ENCODE measurements at places on chromosomes 5 and 9. TPM values are rescaled to one million over a fixed set of nuclear protein-coding genes. Genes with fewer than 3 reads are reported as not detected.

- H3K4me1 ChIP-seq: no peaks in the 10 kb centered on the region
- no peak overlapping the region for H3K27ac ChIP-seq
- H3K4me3 ChIP-seq: no peak overlapping the region
- H3K27me3 ChIP-seq: no peaks in the 10 kb centered on the region
Measured at GRCh38 chr9:88251903-88252302, 113.6 kb upstream of the SPATA31C2 start.

GRCh38 chr9:113741886-113742854 is 133.9 kb upstream of the ZNF618 start:
- H3K36me3 ChIP-seq: no peaks in the 10 kb centered on the region
- H3K27me3 ChIP-seq: no peaks in the 10 kb centered on the region
- H3K4me1 ChIP-seq: peaks cover 3% of the 10 kb centered on the region
- H3K4me3 ChIP-seq: no peak overlapping the region
- no peak overlapping the region for H3K27ac ChIP-seq
- no peak for DNase-seq

DNA sequence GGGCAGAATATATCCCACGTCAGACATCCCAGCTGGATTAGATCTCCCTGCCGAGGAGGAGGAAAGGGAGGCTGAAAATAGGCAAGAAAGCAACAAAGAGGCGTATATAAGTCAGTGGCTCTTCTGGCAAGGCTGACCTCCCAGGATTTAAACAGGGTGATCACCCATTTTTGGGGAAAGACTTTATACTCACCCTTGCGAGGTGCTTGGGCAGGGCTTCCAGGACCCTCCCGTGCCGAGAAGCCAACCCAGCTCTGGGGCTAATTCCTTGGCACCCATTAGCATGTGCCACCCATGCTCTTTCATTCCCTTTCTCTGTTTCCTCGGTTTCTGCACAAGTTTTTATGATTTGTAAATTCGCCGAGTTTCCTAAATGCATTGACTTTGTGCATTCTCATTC is 230.2 kb upstream of the IRX2 start:
- DNase-seq: no peak
- no peaks in the 10 kb centered on the region for H3K36me3 ChIP-seq
- no peak overlapping the region for H3K4me3 ChIP-seq
- H3K27ac ChIP-seq: no peak overlapping the region

DNA sequence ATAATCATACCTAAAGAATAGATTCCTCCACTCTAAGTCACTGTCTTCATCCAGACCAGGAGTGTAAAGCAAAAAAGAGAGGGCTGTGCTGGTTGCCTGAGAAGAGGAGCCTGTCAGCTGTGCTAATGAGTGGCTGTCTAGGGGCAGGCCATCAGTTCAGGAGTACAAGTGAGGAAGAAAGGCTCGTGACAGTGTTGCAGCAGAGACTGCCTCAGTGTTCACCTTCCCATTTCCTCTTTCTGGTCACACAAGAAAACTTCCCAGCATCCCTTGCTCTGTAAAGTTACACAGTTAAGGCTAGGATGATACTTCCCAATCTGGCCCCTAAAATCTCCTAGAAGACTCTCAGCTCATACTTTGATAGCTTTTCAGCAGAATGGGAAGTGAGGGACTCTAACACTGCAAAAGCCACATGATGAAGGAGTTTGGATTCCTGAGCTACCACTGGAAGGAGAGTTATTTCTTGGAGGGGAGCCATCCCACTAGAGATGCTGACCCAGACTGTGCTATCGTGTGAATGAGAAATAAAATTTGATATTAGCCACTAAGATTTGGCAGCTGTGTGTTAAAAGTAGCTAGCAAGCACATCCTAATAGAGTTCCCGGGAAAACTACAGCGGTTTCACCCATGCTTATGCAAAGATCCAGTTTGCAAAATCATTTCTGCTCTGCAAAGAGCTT is 67.1 kb downstream of the ADAMTS12 start:
- H3K4me1 ChIP-seq: no peaks in the 10 kb centered on the region
- DNase-seq: no peak
- no peaks in the 10 kb centered on the region for H3K27me3 ChIP-seq
- H3K4me3 ChIP-seq: no peak overlapping the region
- no peak overlapping the region for H3K27ac ChIP-seq

GRCh38 chr5:161778796-161779195 is 69.1 kb upstream of the GABRA1 start:
- no peak overlapping the region for H3K4me3 ChIP-seq
- no peaks in the 10 kb centered on the region for H3K36me3 ChIP-seq
- no peaks in the 10 kb centered on the region for H3K27me3 ChIP-seq

DNA sequence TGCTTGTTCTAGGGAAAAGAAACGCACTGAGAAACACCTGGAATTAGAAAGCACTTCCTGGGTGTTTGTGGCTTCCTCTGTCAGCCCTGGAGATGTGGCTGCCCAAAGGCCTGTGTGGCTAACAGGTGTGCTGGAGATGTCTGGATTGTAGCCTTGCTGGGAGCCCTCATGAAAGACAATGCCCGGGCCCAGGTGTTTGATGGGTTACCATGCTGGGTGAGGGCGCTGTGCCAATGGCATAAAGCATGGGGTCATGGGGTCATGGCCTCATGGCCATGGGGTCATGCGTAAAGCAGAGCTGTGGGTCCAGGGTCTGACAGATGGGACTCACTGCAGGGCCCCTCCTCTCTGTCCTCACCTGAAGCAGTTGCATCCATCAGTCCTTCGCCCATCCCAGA is 21.6 kb downstream of the ANKRD33B start:
- no peak for DNase-seq
- no peaks in the 10 kb centered on the region for H3K36me3 ChIP-seq
- no peak overlapping the region for H3K4me3 ChIP-seq
- H3K4me1 ChIP-seq: no peaks in the 10 kb centered on the region
- no peak overlapping the region for H3K27ac ChIP-seq
- no peaks in the 10 kb centered on the region for H3K27me3 ChIP-seq

- no peak for DNase-seq
- no peaks in the 10 kb centered on the region for H3K36me3 ChIP-seq
- no peak overlapping the region for H3K27ac ChIP-seq
- no peaks in the 10 kb centered on the region for H3K4me1 ChIP-seq
Measured at GRCh38 chr9:77131399-77131798, 45.9 kb upstream of the VPS13A start.

GRCh38 chr9:90420768-90421513 is 221.7 kb downstream of the DIRAS2 start:
- H3K27ac ChIP-seq: no peak overlapping the region
- H3K4me1 ChIP-seq: no peaks in the 10 kb centered on the region
- H3K36me3 ChIP-seq: no peaks in the 10 kb centered on the region

- no peak overlapping the region for H3K27ac ChIP-seq
- H3K4me1 ChIP-seq: no peaks in the 10 kb centered on the region
- H3K27me3 ChIP-seq: peaks cover 18% of the 10 kb centered on the region
- no peaks in the 10 kb centered on the region for H3K36me3 ChIP-seq
Measured at GRCh38 chr9:68832861-68833518, 128.0 kb downstream of the PIP5K1B start.

DNA sequence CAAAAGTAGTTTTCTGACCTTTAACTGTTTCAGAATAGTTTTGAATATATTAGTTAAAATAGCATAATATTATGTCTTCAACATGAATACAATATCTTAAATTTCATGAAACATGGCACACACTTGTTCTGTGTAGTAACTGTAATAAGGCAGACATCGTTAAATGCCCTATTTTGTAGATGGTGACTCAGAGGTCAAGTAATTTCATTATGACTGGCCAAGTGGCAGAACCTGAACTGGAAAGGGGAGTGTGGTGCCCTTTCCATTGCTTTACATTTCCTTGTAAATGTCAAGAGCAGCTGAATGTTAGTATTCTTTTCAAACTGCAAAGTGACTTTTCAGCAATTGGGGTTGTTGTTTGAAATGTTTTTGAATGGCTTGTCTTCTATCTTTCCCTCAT is 201.2 kb upstream of the CDKN2B start:
- peaks cover 35% of the 10 kb centered on the region for H3K4me1 ChIP-seq
- no peaks in the 10 kb centered on the region for H3K36me3 ChIP-seq
- no peak overlapping the region for H3K4me3 ChIP-seq
- H3K27me3 ChIP-seq: no peaks in the 10 kb centered on the region
- DNase-seq: no peak

DNA sequence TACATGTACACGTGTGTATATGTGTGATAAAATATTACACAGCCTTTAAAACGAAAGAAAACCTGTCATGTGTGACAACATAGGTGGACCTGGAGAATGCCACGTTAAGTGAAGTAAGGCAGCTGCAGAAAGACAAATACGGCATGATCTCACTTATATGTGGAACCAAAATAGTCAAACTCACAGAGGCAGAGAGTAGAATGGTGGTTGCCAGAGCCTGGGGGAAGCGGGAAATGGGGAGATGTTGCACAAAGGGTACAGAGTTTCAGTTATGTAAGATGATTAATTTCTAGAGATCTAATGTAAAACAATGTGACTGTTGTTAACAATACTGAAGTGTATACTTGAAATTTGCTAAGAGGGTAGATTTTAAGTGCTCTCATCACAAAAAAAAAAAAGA is 34.8 kb downstream of the ADAMTS12 start:
- no peaks in the 10 kb centered on the region for H3K4me1 ChIP-seq
- H3K36me3 ChIP-seq: no peaks in the 10 kb centered on the region
- no peak for DNase-seq
- no peaks in the 10 kb centered on the region for H3K27me3 ChIP-seq
- H3K27ac ChIP-seq: no peak overlapping the region

GRCh38 chr9:68762570-68762969 is 57.5 kb downstream of the PIP5K1B start:
- H3K4me3 ChIP-seq: no peak overlapping the region
- no peaks in the 10 kb centered on the region for H3K4me1 ChIP-seq
- no peak for DNase-seq
- no peak overlapping the region for H3K27ac ChIP-seq
- no peaks in the 10 kb centered on the region for H3K27me3 ChIP-seq

DNA sequence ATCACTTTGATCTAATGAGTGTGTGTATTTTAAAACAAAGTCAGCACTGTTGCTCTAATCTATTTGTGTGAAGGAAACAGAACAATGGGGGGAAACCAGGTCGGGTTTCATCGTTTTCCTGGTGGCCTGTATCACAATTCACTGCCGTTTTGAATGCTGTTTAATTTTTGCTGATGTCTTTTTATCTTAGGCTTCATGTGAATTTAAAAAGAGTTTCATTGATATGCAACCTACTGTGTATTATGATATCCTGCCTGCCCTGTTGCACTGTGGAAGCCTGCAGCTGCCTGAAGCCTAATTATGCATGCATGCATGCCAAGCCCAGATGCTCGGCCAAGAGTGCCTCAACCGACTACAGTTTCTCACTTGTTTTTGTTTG is 307.5 kb downstream of the ZNF608 start:
- no peaks in the 10 kb centered on the region for H3K36me3 ChIP-seq
- H3K4me3 ChIP-seq: no peak overlapping the region
- no peaks in the 10 kb centered on the region for H3K27me3 ChIP-seq
- no peak for DNase-seq
- peaks cover 2% of the 10 kb centered on the region for H3K4me1 ChIP-seq

GRCh38 chr5:107340631-107341030 is 330.1 kb downstream of the EFNA5 start:
- H3K36me3 ChIP-seq: no peaks in the 10 kb centered on the region
- no peaks in the 10 kb centered on the region for H3K27me3 ChIP-seq
- no peak for DNase-seq
- H3K4me3 ChIP-seq: no peak overlapping the region
- no peaks in the 10 kb centered on the region for H3K4me1 ChIP-seq
- H3K27ac ChIP-seq: no peak overlapping the region

DNA sequence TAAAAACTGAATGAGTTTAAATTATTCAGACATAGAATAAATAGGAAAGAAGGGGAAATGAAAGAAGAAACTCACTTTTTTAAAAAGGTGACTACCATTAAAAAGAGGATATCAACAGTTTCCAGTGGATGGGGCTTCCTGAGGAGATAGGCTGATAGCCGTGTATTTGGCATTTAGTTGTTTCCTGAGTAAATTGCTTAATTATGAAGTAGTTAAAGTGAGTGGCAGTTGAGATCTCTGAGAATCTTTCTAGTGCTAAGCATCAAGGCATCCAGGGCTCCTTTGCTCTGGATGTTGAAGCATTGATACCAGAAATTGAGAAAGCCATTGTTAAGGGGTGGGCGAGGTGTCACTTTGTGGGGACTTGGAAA is 2.7 kb downstream of the TNFAIP8 start:
- H3K27ac ChIP-seq: no peak overlapping the region
- DNase-seq: no peak
- H3K36me3 ChIP-seq: no peaks in the 10 kb centered on the region
- no peaks in the 10 kb centered on the region for H3K4me1 ChIP-seq

Gene ALDH7A1
- polyA plus RNA-seq: 44.5 TPM

Gene UBLCP1
- 13.8 TPM for polyA plus RNA-seq

Gene PCDHGA8
- polyA plus RNA-seq: 0.12 TPM

Gene FIBCD1
- 1.3 TPM for polyA plus RNA-seq

Gene PIP5KL1
- polyA plus RNA-seq: 6.1 TPM

Gene GPR151
- polyA plus RNA-seq: not detected

Gene GPX3
- 3.8 TPM for polyA plus RNA-seq

Gene SPATA31D4
- polyA plus RNA-seq: not detected

All from SK-N-SH (cell line).